CD4-positive, alpha-beta T cell treated with Interleukin-2 at 100 ng/mL for 4 hours (primary cell): ENCODE measurements at places on chromosomes 5 and 9.

DNA sequence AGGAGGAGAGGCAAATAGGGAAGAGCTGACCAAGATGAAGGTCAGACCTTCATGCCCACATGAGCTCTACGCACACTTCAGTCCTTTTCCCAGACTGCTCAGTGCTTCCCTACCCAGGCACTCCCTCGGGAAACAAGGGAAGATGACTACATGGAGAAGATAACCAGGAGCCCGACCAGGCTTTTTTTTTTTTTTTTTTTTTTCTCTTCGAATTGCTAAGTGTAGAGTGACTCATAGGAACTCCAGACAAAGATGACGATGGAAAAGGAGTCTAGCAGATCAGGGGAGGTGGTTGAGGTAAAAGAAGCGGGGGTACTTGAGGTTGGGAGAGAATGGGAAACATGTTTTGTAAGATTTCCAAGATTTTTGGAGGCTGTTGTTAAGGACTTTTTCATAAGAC, 526.1 kb downstream of the BNC2 start:
- DNase-seq = no peak

DNA sequence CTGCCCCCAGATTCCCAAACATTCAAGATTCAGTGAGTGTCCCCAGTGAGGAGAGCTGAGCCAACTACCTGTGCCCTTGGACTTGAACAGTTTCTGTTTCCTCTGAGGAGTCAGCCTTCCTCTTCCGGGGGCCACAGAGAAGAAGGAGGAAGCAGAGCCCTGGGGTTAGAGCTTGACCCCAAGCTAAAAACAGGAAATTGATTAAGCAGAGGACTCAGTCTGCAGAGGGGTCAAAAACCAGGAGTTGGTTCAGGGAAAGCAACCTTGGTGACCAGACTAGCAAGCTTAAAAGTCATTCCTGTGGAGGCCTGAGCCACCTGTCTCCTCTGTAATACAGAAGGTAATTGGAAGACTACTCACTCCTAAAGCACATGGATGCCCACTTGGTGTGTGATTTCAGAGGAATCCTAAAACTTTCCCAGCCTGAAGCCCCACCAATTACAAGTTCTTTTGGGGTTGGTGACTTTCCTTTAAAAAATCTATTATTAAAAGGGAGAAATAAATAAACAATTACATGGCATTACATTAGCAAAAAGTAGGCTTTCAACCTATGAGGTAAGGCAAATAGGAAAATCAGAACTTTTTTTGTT, 64.2 kb upstream of the SELENOP start:
- no peak for DNase-seq

GRCh38 chr9:3980771-3981170, 319.1 kb downstream of the GLIS3 start:
- DNase-seq = no peak

GRCh38 chr5:68886814-68887213, 207.0 kb upstream of the SLC30A5 start:
- no peak for DNase-seq

- DNase-seq = no peak
Observed at GRCh38 chr5:158292981-158293380, 434.0 kb upstream of the CLINT1 start.

- DNase-seq = no peak
Observed at GRCh38 chr5:96338091-96338490, 95.0 kb downstream of the PCSK1 start.

DNA sequence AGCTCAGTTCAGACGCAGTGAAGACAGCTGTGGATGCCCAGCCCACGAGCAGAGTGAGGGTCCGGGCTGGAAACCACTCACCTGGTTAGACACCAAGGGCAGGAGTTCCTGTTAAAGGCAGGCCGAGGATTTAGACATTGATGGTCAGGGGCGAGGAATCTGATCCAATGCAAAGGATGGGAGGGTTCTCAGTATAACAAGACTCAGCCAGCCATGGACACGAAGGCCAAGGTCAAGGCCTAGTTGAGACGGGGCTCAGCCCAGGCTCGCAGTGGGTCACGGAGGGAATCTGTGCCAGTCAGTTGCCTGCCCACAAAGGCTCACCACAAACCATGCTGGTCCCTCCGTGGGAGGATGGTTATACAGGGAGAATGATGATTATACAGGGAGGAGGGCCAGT, 63.3 kb upstream of the FCN1 start:
- no peak for DNase-seq

- DNase-seq = peak; percentile 8
Observed at GRCh38 chr5:113293975-113294310, 140.8 kb downstream of the TSSK1B start.

- no peak for DNase-seq
Observed at GRCh38 chr5:38872826-38873225, 27.0 kb downstream of the OSMR start.

DNA sequence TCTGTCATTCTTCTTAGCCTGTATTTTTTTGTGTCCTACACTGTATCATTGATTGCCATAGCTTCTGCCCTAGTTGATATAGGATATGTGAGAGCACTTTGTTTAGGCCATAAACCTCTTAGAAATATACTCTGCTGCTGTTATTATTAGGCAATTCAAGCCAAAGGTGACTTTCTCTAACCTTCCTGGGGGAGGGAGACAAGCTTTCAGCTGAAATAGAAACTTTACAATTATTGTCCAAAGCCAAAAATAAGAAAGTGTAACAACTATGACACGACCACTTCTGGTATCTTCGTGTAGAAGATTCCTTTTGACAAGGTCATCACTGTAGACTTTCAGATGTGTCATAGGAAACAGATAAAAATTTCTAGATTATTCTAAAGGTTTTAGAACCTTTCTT, 12.2 kb upstream of the CSNK1A1 start:
- no peak for DNase-seq

GRCh38 chr9:129108083-129108804, 2.3 kb downstream of the CRAT start:
- DNase-seq = no peak

DNA sequence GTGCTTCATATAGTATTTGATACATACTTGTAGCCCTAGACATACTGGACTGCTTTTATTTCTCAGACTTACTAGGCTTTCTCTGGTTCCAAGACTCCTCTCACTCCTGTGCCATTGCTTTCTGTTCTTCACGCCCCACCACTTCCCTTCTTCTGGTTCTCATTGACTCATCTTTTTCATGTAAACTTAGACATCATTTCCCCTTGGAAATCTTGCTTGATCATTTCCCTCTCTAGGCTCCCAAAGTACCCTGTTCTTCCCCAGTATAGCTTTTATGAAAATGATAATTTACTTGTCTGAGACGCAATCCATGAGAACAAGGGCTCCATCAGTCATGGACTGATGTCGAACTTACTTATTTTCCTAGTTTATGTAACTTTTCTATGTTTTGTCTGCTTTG, 83.5 kb downstream of the TLR4 start:
- no peak for DNase-seq
